Stimulated activated CD8-positive, alpha-beta memory T cell treated with anti-CD3 and anti-CD28 coated beads, Interleukin-15, amount 100 ng/mL, for 1 hour (primary cell): ENCODE measurements at places on chromosomes 13 and 19.
A peak's percentile ranks its signal among the peaks of the same experiment; 100 is the strongest.

GRCh38 chr13:46649816-46650215, 96.8 kb downstream of the LRCH1 start:
- no peak for DNase-seq

GRCh38 chr13:100306030-100306429, 217.1 kb downstream of the PCCA start:
- no peak for DNase-seq

- peak; percentile 57 for DNase-seq
These were observed 12.4 kb downstream of the SNRNP70 start for GRCh38 chr19:49097453-49098288.

GRCh38 chr13:53783471-53783870, 754.9 kb downstream of the OLFM4 start:
- no peak for DNase-seq

DNA sequence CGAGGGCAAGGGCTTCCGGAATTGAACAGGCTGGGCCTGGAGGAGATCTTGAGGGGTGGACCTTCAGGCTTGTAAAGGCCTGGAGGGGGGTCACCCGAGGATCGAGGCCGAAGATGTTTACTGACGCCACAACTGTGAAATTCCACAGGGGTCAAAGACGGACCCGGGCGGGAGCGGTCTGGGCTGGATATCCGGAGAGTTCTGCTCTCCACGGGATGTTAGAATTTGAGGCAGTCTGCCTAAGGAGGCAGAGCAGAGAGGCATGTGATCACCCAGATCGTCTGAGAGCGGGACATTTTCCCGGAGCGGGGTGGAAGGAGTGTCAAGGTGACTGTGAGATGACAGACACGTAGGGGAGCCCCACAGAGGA, 13.2 kb downstream of the KLHL26 start:
- DNase-seq: no peak

DNA sequence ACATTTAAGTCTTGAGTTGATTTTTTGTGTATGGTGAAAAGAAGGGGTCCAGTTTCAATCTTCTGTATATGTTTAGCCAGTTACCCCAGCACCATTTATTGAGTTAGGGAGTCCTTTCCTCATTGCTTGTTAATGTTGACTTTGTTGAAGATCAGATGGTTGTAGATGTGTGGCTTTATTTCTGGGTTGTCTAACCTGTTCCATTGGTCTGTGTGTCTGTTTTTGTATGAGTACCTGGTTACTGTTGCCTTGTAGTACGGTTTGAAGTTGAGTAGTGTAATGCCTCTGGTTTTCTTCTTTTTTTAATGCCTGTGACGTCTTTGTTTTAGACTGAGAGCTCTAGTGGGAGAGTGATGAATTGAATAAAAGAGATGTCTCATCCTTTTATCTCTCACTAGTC, 83.2 kb downstream of the NBEA start:
- DNase-seq: no peak

- no peak for DNase-seq
These were observed 13.7 kb downstream of the FAM124A start for GRCh38 chr13:51235756-51236490.

DNA sequence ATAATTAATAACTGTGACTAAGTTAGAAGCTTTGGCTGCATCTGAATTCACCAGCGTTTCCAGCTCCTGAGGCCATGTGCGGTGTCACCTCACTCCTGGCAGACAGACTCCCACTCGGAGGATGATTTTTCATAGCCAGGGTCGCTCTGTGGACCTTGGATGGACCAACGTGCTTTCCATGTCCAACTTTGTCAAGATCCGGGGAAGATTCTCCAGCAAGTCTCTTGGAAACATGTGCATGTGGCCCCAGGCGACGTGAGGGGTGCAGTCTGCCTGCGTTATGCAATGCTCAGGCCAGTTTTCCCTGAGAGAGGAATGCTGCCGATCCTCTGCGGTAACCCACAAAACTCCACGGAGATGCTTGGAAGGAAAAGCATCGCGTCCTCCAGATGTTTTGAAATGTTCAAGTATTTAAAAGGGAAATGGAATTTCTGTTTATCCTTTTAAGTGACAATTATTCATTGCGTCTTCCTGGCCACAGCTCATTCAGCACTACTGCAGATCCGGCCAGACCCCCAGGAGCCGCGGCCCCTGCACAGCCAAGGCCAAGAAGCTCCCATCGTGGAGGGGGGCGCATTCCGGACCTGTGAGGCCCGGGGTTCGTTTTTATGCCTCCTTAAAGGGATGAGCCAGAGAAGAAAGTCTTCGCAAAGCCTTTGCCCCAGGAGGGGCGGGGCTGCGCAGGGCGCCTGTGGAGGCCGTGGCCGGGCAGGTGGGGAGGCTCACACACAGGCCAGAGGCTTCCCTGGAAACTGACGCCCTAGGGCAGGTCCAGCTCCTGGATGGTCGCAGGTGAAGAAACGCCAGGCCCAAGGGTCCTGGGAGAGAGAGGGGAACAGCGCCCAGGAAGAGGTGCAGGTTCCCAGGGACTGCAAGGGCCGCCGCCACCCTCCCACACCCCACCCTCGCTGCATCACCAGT, 46.0 kb downstream of the C13orf46 start:
- no peak for DNase-seq

DNA sequence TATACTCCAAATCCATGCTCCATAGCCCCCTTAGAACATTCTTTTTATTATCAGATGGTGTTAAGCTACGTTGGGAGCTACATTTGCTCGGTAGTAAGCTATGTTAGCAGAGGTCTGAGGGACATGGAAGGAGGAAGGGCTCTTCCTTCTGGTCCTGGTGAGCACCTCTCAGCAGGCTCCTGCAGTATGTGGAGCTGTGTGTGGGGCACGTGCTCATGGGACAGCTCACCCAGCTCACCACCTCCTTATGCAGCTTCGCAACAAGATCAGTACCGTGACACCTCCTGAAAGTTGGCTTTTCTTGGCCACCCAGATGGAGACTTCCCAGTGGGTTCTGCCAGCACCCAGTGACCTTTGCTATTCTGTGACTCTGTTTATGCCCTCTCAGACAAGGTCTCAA, 400.5 kb upstream of the SLC10A2 start:
- DNase-seq: no peak

DNA sequence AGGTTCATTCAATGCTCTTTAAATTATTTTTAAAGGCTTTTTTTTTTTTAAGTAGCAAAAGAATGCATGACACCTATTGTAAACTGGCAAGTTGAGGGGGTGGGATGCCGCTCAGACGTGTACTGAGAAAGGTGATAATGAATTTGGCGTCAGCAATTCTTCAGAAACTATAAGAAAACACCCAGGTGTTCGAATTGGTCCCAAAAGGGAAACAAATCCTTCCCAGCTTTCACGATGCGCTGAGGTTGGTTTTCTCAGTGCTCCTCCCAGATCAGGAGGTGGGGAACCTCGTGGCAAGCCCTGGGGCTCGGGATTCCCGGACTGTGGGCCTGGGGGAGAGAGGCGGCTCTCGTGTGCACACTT, 543 bp upstream of the FAM124A start:
- no peak for DNase-seq

GRCh38 chr13:40644838-40645604, 21.4 kb downstream of the FOXO1 start:
- no peak for DNase-seq
